AG10803 (cell line): ENCODE measurements at places on chromosomes 16 and 17.

GRCh38 chr16:60510941-60511340, 1525.3 kb downstream of the CDH8 start:
- no peak for DNase-seq

GRCh38 chr17:50658616-50659015, 23.9 kb downstream of the ABCC3 start:
- no peak for DNase-seq

DNA sequence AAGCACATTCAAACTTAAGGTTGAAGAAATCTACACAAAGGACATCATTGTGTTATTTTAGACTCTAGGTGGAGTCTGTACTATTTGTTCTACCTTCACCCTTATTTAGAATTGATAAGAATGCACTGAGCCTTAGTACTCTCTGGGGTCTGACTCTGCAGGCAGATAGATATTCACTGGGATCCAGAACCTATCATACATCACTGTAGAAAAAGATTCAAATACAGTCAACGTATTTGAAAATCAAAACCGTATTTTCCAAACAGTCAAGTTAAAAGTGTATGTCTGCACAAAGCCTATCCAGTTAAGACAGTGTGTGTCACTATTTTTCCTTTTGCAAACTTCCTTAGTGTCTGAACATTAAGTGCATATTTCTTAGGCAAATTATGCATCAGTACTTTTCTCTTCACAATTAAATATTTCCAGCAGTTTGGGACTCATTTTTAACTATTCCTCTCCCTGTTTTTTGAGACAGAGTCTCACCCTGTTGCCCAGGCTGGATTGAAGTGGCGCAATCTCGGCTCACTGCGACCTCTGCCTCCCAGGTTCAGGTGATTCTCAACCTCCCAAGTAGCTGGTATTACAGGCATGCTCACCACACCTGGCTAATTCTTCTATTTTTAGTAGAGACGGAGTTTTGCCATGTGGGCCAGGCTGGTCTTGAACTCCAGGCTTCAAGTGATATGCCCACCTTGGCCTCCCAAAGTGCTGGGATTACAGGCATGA, 22.3 kb downstream of the MOSMO start:
- no peak for DNase-seq

GRCh38 chr17:67218385-67218950, 26.5 kb downstream of the HELZ start:
- peak; percentile 35 for DNase-seq

GRCh38 chr17:79750650-79751545, 20.2 kb downstream of the ENPP7 start:
- no peak for DNase-seq

GRCh38 chr17:77476931-77477805, 336.4 kb downstream of the SEC14L1 start:
- DNase-seq: peak; percentile 99

GRCh38 chr17:38451030-38451839, 23.0 kb downstream of the ARHGAP23 start:
- peak; percentile 89 for DNase-seq

- no peak for DNase-seq
These were observed 131.9 kb downstream of the MSI2 start for GRCh38 chr17:57388131-57388725.

- DNase-seq: peak; percentile 74
These were observed 263.5 kb downstream of the SNX29 start for GRCh38 chr16:12240036-12240435.
